ENCODE measurements at places on chromosomes 12 and 14.
A peak's percentile ranks its signal among the peaks of the same experiment; 100 is the strongest.

DNA sequence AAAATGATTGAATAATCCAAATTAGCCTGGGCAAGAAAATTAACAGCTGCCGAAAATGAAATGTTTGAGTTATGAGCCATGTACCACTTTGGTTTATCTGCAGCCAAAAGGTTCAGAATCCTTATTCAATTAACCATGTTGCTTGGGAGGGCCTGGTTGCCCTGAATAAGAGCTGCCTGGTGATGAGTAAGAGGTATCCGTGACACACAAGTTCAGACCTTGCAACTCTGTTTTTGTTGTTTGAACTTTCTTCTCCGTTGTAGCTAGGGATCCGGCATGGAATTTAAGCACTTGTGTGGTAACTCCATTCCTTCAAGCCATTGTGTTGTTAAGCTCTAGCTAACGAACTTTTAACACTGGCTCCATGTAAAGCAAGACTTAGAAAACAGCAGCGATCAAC lies 35.7 kb downstream of the FOXA1 start:
- peak; percentile 23 for DNase-seq

DNA sequence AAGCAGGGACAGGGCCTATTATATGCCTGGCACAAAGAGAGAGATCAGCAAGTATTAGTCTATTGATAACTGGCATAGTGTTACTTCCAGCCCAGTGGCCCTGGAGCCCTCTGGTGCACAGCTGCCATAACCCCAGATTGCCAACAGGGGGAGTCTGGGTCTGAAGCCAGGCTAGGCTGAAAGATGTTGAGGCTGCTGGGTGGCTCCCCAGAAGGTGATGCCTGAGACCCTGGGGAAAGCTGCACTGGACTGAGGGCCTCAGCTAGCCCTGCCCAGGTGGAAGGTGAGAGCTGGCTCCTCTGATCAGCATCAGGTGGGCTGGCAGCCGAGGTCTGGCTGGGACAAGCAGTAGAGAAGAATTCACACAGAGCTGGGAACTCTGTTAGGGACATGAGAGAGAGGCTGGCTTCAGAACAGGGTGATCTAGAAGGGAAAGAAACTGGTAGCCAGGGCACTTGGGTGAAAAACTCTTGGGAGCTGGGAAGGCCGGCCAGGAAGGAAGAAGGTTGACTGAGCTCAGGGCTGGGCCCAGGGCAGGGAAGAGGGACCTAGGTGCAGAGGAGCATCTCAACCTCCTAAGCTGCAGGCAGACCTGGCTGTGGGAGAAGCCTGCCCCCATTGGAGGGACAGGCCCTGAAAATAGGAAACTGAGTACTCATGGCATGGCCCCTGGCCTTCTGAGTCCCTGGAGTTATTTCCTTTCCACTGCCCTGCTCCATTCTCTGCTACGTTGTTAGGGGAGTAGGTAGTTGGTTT lies 3.9 kb downstream of the GZMH start:
- no peak for DNase-seq

DNA sequence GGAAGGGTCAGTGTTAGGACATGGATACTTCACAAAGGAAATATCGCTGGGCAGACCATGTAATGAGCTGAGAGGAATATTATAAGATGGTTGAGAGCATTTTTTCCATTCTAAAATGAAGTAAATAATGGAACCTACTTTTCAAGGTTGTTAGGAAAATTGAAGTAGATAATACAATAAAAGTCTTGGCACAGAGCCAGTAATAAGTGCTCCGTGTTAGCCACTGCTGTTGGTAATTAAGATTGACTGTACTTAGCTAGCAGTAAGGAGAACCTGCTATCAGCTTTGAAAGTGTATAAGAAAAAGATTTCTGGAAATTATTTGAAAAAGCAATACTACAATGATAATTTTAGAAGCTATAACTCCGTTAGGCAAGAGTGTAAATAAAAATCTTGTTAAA lies 77.6 kb downstream of the SCAF11 start:
- DNase-seq, result no peak

GRCh38 chr14:66635435-66635834 lies 127.5 kb downstream of the GPHN start:
- no peak for DNase-seq

DNA sequence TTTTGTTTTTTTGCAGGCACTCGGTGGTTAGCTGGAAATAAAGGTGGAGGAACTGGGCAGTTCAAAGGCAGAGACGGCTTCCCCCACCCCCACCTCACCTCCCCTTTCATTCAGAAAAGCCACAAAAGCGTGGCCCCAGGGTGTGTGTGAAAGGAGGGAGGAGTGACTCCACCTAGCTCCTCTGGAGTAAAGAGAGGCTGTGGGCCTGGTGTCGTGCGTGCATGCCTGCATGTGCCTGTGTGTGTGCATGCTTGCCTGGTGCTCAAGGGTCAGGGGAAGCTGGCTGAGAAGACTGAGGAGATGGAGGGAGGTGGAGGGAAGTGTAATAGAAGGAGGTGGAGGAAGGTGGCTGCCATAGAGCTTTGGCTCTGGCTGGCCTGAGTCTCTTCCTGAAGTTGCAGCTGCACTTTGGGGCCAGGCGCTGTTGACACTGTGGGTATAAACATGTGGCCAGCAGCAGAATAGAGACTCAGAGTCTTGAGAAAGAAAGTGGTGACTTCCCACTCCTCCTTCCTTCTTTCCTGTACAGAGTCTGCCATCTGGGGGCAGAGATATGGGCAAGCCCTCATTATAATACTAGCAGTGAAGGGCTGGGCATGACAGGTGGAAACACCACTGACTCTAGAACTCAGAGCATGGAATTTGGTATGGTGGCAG lies 36.9 kb upstream of the SINHCAF start:
- DNase-seq, result no peak

- DNase-seq, result no peak
Measured at GRCh38 chr14:101335061-101335661, 226.1 kb upstream of the DIO3 start.

DNA sequence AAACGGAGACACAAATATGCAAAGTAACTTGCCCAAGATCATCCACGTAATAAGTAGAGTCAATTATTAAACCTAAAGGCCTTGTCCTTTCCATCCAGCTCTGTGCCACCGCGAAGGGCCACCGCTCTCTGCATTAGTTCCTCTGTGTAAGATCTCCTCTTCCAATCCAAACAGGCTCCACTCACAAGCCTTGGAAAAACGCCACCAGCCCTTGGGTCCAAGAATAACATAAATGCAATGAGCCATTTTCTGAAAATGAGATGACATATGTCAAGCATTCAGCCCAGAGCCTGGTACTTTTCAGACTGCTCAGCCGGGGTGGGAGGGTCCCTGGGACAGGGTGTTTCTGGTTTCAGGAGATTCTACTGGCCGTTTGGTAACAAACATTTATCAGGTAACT lies 30.0 kb downstream of the DGLUCY start:
- DNase-seq, result no peak

GRCh38 chr14:102162487-102162886 lies 22.8 kb downstream of the WDR20 start:
- DNase-seq, result no peak

All from IMR-90 (cell line).